T1000 (cell line): ENCODE measurements at places on chromosomes 3 and 15.

GRCh38 chr3:15405448-15406050 lies 21.8 kb downstream of the METTL6 start:
- no peak for DNase-seq

GRCh38 chr15:98738689-98739401 lies 90.5 kb downstream of the IGF1R start:
- no peak for DNase-seq

GRCh38 chr3:45062697-45063070 lies 36.6 kb downstream of the CLEC3B start:
- no peak for DNase-seq

DNA sequence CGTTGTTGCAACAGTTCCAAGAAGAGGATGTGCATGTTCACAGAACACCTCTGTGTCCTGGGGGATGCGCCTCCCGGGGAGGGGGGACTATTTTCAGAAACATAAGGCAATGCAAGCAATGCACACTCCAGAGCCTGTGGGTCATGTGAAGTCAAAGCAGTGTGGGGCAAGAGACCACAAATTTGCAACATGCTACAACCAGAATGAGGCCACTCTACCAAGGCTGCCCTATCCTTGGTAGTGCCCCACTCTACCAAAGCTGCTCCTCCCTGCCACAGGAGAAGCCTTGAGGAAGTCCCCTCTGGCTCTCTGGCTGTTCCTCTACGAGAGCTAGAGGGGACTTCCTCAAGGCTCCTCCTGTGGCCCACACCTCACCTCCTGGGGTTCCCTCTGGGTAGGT lies 8.4 kb upstream of the NR2C2 start:
- DNase-seq = no peak

DNA sequence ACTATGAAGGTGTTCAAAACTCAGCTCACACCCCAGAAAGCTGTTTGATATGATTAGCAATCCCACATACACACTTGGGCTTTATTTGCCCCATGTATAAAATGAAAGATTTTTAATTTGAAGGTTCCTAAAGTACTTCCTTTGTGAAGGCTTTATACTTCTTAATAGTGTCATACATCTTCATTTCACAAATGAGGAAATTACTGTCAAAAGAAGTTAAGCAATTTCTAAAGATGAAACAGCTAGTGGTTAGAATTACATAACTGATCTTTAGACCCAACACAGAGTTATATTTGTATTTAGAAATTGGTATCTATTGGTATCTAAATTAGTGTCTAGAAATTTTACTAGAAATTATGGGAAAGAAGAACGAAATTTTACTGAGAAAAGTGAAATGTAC lies 7.1 kb downstream of the CD200R1 start:
- no peak for DNase-seq

- DNase-seq = peak; percentile 35
These were observed 48.2 kb upstream of the PYDC2 start for GRCh38 chr3:191412759-191413158.

GRCh38 chr15:61393949-61394348 lies 164.8 kb upstream of the RORA start:
- no peak for DNase-seq

GRCh38 chr3:131728898-131729642 lies 226.3 kb upstream of the MRPL3 start:
- DNase-seq = no peak

GRCh38 chr3:181610083-181610972 lies 101.4 kb upstream of the SOX2 start:
- no peak for DNase-seq

DNA sequence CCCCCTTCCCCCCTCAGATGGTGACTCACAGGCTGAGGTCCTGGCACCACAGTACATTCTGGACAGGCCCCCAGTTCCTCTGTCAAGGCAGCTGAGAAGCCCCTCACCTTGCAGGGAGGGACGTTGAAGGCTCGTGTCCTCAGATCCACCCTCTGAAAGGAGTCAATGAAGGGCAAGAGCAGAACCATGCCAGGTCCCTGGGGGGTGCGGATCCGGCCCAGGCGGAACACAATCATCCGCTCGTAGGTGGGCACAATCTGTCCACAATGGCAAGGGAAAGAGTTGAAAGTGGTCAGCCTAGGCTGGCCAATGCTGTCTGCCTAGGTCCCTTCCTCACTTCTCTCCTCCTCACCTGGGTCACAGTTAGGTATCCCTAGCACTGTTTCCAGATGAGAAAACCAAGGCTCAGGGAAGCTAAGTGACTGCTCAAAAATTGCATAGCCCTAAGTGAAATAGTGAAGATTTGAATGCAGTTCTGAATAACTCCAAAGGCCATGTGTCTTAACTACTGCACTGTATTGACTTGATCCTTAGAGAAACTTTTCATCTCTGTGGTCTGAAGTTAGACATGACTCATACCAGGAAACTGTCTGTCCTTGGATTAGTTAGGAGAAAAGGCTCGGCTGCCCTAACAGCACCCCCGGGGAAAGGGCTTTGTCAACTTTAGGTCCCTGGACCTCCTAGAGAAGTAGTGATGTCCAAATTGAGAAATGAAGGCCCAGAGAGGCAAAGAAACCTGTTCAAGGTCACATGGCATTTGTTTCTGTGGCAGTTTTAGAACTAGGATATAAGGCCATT lies 2.9 kb downstream of the STOML1 start:
- DNase-seq = no peak

GRCh38 chr15:101498717-101499480 lies 9.4 kb upstream of the PCSK6 start:
- no peak for DNase-seq

DNA sequence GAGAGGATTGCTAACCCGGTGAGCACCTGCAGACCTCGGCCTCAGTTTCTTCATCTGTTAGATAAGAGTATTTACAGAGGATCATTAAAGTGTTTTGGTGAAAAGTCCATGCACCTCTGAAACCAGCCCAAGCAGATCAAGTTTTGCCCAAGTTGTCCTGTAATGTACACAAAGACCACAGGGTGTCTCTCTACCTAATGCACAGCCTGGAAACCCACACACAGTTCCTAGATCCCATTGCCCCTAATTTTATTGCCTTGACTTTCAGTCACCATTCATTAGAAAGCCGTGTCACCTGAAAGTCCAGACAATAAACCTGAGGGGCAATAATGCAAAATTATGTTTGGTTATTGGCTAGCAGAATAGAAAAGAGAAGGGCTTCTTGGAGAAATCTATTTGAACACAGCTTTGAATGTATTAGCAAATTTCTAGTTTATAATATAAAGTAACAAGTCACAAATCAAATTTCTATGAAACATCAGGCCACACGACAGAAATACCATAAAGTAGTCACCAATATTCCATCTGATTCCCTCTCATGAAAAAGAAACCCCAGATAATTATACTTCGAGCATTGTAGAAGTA lies 161.3 kb upstream of the SLC2A2 start:
- no peak for DNase-seq

GRCh38 chr15:48381861-48382260 lies 50.6 kb downstream of the DUT start:
- DNase-seq = no peak

DNA sequence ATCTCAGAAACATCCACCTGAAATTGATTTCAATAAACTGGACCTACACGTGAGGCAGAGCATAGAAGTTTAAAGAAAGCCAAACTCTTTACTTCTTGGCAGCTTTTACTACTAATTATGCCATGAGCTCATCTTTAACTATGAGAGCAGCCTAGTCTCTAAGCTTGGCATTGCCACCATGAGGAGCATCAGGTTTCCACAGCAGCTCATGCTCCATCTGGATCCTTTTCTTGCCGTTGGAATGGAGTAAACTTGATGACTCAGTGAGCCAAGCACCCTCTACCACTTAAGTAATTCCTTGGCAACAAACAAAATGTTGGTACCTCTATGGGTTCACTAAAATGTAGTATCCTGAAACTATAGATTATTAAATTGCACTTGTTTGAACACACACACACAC lies 583.2 kb downstream of the EPHA3 start:
- DNase-seq = no peak

DNA sequence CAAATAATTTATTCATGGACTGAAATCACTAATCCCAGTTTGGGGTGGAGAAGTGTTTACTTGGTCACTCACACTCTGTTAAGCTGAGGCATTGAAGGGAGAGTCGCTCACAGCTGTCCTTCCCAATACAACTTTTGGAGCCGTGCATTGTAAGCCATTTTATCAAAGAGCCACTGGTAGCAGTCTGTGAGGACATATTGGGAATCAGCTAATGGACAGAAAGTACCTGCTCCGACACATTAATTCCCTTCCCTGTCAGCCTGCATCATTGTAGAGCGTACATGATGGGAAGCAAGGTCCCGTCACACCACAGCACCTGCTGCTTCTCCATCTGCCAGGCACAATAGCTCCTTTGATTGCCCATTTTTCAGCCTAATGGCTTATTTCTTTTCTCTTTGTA lies 643.2 kb downstream of the SQOR start:
- no peak for DNase-seq

GRCh38 chr15:75090388-75090734 lies 67.0 kb downstream of the PPCDC start:
- no peak for DNase-seq

DNA sequence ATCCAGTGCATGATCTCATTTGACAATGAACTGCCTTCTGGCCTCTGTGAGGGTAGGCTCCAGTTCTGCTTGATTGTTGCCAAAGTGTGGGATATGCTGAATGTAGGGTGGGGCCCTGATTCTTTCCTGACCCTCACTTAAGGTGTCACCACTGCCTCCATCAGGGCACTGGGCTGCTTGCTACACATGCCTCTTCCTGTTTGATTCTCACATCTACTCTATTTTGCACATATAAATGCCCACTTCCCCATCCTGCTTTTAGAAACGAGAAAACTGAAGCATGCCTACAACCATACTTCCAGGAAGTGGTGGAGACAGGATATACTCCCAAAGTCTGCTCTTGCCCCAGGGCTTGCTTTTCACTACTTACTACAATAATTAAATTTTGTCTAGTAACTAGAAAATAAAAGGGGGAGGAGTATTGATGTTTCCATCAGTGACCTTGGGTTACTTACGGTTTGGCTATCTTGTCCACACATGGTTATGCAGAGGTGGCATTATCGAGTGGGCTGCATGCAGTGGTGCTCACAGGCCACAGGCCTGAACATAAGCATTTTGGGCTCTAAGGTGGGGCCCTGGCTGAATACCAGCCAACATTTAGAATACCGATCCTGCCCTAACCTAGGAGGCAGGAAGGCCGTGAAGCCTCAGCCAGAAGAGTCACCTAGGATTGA lies 6.7 kb downstream of the ZDHHC3 start:
- DNase-seq = no peak

GRCh38 chr3:188282871-188283270 lies 128.9 kb downstream of the LPP start:
- no peak for DNase-seq

DNA sequence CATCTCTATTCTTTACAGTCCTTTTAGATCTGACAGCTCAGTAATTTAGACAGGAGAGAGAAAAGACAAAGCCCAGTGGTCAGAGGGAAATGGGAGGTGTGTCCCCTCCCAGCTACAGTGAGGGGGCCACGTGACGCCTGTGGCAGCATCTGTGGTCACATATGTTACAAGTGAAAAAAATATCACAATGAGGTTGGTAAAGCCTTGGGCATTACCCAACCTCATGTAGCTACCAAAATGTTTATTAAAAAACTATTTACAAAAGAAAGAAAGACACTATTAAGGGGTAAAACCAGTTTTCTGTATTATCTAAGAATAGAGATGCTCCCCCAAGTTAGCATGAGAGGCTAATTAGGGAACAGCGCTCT lies 42.9 kb upstream of the PLCL2 start:
- no peak for DNase-seq

DNA sequence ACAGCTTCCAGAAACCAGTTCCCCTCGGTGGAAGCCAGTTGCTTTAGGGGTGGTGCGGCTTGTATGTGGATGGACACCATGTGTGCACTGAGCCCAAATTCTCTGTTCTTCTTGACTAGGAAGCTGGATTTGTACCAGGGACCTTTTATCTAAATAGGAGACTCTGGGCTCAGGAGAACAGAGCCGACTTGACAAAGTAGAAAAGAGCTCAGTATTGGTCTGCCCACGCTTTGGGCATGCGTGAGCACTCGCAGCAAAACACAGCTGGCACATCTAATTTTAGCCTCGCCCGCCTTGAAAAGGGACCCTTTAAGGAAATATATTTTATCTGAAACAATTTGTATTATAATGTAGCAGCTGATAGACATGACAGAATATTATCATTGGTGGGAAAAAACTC lies 1.1 kb upstream of the RBMS3 start:
- no peak for DNase-seq

DNA sequence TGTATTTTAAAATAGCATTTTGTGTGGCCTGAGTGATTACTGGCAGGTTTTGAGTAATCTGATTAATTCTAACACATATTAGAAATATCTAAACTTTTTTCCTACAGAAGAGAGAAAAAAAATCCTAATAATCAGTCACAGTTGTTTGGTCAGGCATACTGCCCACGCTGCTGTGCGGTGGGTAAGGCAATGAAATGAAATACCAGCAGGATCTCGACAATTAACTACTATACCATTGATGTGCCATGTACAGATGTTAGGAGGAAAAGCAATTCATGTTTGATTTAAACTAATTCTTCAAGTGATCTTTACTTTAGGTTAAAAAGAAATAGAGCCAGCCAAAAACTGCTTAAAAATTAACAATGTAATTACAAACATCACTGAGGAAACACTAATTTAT lies 5.2 kb downstream of the GRAMD2A start:
- no peak for DNase-seq

- DNase-seq = no peak
These were observed 33.7 kb downstream of the ARMC8 start for GRCh38 chr3:138220788-138221187.

- DNase-seq = no peak
These were observed 48.5 kb upstream of the MLF1 start for GRCh38 chr3:158522221-158523136.

GRCh38 chr3:40597441-40597840 lies 72.7 kb downstream of the ZNF621 start:
- peak; percentile 10 for DNase-seq

GRCh38 chr3:98557324-98558010 lies 25.7 kb downstream of the GPR15 start:
- no peak for DNase-seq

- no peak for DNase-seq
These were observed 16.3 kb upstream of the PCSK6 start for GRCh38 chr15:101505610-101506337.

DNA sequence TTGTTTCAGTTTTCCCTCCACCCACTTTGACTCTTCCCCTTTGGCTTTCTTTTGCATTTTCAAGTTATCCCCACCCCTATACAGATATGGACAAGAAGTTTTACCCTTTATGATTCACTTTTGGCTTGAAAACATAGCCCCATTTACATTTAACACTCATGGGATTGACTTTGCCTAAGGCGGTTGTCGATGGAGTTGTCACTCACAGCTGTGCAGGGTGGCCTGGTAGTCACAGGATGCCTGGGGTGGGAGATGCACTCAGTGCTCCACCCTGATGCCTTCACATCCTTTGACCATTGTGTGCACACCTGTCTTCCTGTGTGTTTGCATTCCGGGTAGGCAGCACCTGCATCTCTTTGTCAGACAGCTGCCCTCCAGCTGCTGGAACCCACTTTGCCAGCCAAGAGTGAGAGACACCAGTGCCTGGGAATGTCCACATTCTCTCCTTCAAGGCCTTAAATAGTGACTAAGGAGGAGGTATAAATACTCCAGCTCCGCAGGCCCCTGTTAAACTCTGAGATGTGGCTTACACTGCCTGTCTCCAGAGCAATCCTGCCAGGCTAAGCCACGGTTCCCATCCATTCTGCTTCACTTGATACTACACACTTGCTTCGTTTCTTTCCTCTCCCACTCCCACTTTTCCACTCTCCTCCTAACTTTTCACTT lies 191.5 kb upstream of the SLC24A5 start:
- no peak for DNase-seq
